Stimulated activated CD8-positive, alpha-beta memory T cell treated with anti-CD3 and anti-CD28 coated beads, Interleukin-2, amount 100 ng/mL, for 1 hour (primary cell): ENCODE measurements at places on chromosomes 7 and 10.

- no peak for DNase-seq
Observed at GRCh38 chr7:77416621-77417371, 647 bp upstream of the GSAP start.

GRCh38 chr7:2110610-2111396 is 121.9 kb downstream of the MAD1L1 start:
- no peak for DNase-seq

GRCh38 chr7:123472327-123472726 is 62.1 kb downstream of the IQUB start:
- no peak for DNase-seq

DNA sequence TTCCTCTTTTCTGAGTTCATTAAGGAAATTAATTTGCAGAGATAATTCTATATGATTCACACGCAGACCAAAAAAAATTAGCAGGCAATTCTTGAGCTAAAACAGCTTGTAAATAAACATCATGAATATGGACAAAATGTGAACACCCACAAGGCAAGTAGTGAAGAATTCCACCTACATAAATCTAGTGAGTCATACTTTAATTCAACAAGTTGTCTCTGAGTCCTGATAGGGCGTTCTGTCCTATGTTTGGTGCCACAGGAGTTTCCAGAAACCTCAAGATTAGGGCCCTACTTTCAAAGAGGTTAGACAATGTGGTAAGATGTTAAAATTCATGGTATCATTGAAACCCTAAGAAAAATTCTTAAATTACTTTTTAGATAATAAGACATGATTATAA is 122.3 kb downstream of the SGMS1 start:
- no peak for DNase-seq

- DNase-seq = no peak
Observed at GRCh38 chr7:113431406-113431805, 313.1 kb upstream of the SMIM30 start.

DNA sequence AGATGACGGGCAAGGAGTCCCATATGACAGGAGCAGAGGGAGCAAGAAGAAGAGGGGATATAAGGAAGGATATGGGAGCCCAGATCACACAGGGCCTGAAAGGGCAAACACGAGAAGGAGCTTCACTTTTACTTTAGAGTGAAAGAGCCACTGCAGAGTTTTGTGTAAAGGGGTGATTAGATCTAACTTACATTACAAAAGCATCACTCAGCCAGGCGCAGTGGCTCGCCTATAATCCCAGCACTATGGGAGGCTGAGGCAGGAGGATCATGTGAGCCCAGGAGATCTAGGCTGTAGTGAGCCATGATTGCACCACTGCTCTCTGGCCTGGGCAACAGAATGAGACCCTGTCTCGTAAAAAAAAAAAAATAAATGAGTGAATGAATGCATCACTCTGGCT is 91.1 kb downstream of the MPP7 start:
- DNase-seq = no peak

DNA sequence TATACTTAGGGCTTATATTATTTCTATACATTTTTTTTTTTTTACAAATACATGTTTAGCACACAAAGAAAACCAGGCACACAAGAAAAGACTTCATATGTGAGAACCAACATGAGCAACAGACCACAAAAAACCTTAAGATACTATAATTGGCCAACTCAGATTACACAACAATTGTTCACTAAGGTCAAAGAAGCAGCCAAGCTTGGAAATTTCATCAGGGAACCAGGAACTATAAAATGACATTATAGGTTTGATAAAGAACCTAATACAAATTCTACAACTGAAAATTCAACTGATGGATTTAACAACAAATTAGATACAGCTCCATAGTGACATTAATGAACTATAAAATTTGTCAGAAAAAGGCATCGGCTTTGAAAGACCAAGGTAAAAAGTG is 4.4 kb upstream of the LUC7L2 start:
- no peak for DNase-seq

DNA sequence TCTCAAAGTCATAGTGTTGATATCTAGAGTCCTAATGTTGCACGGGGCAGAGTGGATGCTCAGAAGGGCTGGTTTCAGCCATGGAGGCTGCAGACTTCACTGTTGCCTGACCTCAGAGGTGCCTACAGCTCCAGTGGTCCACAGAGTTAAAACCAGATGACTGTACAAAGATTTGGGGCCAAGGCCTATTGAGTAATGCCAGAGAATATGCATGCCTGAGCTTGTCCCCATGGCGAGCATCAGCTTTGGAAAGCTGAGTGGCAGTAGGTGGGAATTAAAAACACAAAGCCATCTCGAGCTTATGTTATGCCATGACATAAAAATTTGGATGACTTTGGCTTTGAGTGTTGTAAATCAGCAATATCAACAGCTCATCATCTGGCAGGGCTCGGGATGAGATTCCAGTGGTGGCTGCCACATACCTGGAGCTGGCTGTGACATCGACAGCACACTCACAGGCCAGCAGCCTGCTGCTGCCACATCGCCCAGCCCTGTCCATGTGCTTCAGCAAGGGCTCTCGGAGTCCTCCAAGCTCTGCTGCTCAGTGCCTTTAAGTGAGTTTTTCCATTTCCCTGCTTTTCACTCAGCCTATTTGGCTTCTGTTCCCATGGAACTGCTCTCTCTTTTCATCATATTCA is 379.6 kb downstream of the TNS3 start:
- no peak for DNase-seq

DNA sequence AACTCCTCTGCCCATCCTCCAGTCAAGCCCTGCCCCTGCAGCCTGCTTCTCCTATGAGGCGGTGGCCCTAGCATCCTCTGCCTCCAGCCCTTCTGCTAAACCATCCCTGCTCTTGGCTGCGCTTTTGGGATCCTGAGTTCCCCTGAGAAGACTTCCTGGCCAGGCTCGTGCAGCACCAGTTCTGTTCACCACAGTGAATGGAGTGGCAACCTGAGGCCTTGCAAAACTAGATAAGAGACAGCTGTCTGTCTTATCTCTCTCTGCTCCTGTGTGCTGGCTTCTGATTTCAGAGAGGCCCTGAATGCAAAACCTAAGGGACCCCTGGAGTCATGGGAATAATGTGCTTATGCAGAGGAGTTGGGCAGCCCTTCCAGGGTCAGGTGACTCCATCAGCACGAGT is 119.2 kb downstream of the TMEM178B start:
- DNase-seq = no peak

GRCh38 chr7:39408906-39409305 is 157.3 kb upstream of the YAE1 start:
- DNase-seq = no peak

GRCh38 chr7:2198760-2199159 is 34.0 kb downstream of the MAD1L1 start:
- no peak for DNase-seq

- DNase-seq = no peak
Observed at GRCh38 chr7:94059746-94060145, 55.6 kb upstream of the BET1 start.

DNA sequence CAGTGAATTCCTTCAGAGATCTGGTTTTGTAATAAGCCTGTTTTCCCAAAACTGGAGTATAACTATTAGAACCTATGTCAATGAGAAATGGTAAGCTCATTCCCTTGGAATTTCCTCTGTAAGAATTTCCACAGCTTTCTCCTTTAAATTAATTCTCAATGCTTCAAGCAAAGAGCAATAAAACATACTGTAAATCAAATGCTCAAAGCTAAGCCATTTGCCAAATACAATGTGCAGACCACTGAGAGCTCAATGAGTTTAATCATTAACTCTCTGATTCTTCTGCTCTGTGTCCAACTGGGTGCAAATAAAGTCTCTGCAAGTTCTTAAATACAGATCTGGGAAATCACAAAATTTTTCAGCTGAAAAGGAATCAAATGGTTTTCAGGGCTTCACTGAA is 227.6 kb upstream of the IMMP2L start:
- no peak for DNase-seq

DNA sequence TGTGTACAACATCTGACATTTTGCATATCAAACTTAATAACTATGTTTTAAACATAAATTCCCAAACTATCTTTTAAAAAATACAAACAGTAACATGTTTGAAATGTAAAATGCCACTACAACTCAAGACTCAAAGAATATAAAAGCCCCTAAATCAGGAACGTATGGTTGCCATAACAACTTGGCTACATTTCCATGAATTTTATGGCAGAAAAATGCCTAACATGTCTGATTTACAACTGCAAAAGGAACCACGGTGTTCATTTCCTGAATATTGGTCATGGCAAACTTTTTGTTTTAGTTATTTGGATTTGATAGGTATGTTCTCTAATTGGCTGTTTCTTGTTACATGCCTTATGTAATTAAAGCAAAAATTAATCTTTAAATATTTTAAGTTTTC is 2.0 kb downstream of the SOSTDC1 start:
- DNase-seq = no peak

GRCh38 chr7:150384406-150385301 is 5.5 kb downstream of the ZNF775 start:
- no peak for DNase-seq

GRCh38 chr10:127497685-127498084 is 51.4 kb upstream of the NPS start:
- no peak for DNase-seq

DNA sequence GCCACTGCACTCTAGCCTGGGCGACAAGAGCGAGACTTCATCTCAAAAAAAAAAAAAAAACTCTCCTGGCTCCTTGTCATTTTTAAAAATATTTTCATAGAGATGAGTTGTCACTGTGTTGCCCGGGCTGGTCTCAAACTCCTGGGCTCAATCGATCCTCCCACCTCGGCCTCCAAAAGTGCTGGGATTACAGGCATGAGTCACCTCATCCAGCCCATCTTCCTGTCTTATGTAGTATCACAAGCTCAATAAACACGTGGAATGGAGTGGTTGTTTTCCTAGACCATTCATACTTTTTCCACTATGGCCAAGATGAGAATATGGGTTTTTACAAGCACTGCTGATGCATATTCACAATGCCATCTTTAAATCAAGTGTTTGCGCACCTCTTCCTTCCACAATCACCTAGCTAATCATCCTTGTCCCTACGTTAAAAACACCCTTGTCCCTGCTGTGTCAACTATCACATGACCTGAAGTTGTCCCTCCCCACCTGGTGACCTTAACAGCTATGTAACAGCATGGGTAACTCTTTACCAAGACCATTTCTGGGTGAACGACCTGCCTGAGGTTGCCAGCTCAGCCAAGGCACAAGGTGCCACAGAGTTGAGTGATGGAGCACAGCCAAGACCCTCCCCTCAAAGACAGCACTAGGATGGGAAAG is 21.3 kb downstream of the DLG5 start:
- DNase-seq = no peak

DNA sequence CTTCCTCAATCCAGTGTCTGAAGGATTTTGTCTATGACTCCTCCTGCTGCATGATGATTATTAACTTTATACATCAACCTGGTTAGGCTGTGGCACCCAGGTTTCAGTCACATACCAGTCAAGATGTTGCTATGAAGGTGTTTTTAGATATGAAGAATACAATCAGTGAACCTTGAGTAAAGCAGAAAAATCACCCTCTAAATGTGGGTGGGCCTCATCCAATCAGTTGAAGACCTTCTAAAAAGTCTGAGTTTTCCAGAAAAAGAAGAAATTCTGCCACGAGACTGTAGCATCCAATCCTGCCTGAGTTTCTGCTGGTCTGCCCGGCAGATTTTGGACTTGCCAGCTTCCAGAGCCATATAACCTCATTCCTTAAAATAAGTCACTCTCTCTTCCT is 126.1 kb upstream of the FRMD4A start:
- DNase-seq = no peak

GRCh38 chr7:229184-229964 is 37.0 kb downstream of the FAM20C start:
- no peak for DNase-seq

DNA sequence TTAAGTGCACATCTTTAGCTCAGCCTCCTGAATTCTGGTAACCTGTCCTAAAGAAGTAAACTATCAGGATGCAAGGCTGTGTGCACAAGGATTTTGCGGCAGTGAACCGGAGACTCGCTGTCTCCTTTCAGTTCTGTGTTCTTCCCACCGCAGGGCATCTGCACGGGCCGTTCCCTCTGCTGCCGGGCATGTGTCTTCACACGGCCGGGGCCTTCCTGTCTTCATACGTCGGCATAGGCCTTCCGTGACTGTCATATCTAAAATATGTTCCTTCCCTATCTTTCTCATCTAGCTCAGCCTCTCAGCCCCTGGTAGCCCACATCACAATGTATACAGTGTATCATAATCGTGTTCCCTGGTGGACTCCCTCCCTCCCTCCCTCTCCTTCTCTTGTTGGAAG is 16.4 kb downstream of the PALD1 start:
- no peak for DNase-seq

DNA sequence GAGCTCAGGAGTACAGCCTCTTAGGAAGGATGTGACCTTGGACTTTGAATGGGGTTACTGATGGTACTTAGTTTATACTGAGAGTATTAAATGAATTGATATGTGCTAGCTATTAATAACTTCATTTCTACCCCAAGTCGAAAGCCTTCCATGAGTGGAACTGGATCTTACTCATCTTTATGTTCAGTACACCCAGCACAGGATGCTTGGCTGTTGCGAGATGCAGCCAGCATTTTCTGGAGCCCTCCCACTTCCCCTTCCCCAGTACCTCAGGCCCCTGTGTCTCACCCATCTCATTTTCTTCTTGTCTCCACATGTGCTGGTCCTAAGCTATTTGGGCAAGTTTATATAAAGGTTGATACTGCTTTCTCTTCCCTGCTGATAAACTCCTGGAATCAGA is 7.2 kb downstream of the UPP1 start:
- DNase-seq = no peak

GRCh38 chr7:134710511-134710853 is 63.8 kb downstream of the BPGM start:
- no peak for DNase-seq

GRCh38 chr7:29099896-29100847 is 46.2 kb downstream of the CPVL start:
- DNase-seq = no peak

DNA sequence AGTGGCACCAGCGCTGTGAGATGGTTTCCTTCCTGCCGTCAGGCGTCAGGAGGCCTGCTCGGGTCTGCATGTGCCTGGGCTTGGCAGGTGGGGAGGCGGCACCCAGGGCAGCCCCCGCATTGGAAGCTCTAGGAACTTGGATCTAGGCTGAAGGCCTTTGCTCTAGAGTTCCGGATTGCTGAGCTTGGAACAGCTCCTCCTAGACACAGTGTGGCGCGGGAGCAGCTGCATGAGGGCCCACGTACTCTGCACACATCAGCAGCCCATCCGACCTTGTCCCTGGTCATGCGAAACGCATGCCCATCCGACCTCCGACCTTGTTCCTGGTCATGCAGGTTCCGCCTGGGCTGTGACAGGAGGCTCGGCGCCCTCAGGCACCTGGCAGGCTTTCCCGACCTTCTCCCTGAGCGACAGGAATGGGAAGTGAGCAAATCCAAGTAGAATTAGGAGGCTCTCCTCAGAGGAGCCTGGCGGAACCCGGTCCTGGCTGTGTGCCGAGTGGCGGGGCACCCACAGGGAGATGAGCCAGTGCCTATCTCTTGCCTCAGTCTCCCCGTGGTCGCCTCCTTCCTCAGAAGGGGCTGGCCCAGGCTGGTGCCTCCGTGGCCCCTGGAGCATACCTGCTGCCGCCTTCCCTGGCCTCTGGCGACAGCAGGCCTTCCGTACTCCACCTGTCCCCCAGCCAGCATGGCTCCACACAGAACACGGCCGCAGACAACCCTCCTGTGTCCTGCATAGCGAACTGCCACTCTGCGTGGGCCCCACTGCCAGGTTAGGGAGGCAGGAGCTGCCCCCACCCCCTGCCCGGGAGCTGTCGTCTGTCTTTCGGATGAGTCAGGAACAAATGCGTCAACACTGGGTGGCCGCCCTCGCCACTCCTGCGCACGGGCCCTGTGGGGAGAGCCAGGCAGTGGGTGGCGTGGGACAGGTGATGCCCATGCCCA is 12.0 kb downstream of the GET4 start:
- no peak for DNase-seq

GRCh38 chr10:102641402-102641801 is 2.9 kb upstream of the TRIM8 start:
- DNase-seq = no peak

- DNase-seq = no peak
Observed at GRCh38 chr10:26857991-26858706, 2.6 kb downstream of the ABI1 start.
